ENCODE measurements at places on chromosomes 3 and 15.

DNA sequence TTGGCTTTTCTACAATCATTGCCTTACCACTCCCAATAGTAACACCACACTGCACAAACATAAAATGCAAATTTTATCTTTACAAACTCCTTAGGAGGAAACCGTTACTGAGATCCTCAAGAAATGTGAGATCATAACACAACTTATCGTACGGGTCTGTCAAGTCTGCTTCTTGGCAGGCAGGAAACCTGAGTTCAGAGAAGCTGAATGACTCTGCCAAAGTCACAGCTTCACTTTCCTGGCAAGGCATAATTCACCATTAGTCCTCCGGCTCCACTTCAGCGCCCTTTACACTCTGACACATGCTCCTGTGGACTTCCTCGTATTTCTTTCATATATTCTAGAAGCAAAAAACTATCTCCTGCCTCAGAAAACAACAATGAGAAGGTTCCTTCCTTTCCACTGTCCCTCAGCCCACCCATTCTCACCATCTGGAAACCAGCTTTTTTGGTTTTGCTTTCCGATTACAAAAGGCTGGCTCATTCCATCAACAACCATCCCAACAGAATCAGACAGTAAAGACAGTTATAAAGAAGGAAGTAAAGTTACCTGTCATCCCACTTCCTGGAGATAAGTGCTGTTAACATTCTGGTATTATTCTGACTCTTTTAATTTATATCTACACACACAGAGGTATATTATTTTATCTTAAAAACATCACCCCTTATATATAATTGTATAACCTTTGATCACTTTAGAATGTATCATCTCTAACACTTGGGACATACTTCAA lies 223.4 kb downstream of the STT3B start:
- DNase-seq: no peak

GRCh38 chr3:143066033-143066432 lies 53.5 kb upstream of the CHST2 start:
- no peak for DNase-seq

GRCh38 chr3:12356996-12357395 lies 68.1 kb downstream of the PPARG start:
- DNase-seq: no peak

DNA sequence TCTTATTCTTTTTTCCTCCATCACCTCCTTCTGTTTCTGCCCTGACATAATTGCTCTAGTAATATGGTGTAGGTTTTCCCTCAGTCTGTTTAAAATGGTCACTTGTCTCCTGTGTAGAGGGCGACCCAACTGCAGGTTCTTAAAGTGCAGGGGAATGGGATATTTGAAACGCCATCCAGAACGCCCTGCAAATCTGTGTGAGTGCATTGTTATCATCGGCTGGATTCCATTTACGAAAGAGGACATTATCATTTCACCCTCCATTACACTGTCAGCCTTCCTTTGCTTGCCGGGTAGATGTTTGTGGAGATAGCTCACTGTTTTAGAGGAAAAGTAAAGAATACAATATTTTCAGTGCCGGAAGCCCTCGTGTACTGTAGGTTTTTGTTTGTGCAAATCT lies 354.0 kb downstream of the LRTM1 start:
- no peak for DNase-seq

DNA sequence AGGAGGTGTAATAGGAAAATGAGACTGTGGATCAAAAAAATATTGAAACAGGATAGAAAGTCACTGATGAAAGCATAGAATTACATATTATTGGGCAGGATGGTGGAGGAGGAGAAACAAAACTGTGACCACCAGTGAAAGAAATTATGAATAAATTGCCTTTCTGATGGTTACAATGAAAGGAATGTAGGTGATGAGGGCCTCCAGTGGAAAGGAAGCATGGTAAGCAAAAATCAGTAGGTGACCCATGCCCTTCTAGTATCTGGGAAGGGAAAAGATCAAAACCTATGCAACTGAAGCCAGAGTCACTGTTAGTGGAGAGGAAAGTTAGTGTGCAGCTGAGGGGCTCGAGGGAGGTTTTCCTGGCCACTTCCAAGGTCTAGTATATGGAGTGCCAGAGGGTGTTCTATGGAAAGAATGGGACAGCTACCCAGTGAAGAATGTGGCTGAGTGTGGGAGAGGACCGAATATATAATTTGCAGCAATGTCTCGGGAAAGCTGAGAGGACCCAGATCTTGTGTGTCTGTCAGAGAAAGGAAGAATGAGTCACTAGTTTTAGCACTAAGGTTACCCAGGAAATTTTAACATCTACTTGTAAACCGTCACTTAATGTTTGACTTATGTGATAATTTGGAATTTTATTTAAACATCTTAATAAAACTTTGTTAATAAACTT lies 146.2 kb downstream of the NFKBIZ start:
- no peak for DNase-seq

DNA sequence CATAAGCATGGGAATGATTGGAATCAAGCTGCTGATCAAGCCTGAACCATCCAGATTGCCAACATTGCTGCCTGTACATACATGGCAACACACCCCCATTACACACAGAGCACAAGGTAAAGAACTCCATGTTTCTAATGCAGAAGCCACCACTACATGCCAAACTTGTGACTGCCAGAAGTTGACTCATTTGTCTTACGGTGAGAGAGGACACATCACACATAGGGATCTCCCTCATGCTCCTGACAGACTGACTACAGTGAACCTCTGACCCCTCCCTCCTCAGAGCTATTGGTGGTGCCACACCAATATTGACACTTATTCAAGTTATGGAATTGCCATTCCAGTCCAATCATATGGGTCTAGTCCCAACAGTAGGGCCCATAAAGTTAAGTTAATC lies 42.3 kb downstream of the EFHB start:
- no peak for DNase-seq

DNA sequence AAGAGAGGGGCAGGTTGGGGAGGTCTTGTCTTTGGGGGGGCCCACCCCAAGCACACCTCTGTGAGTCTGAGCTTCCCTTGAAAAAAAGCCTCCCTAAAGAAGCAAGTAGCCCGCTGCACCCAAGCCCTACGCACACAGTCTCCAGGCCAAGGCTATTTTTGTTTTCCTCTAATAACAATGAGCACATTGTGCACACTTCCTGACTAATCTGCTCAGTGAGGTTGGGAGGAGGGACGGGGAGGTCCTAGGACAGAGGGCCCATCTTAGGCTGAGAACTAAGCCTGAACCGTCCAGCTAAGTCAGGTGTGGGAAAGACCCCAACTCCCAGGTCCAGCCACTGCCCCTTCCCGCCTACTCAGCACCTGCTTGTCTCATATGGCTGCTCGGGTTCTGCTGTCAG lies 87.2 kb downstream of the HMG20A start:
- no peak for DNase-seq

DNA sequence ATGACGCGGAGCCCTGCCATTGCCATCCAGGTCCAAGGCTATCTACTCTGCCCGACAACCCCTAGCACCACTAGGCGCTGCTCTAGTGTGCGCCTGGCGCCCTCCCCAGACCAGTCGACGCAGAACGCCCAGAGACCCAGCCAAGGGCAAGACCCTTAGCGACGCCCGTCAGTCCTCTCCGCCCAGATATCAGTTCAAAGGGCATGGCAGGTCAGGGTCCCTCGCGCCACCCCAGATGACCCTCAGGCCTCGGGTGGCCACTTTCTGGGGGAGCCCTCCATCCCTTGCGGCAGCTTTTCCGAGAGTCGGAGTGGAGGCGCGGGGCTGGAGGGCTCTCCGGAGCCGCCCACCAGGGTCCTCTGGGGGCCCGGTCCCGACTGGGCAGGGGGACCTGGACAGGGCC lies 371 bp upstream of the CLSTN2 start:
- no peak for DNase-seq

GRCh38 chr3:192273001-192273696 lies 454.2 kb downstream of the FGF12 start:
- no peak for DNase-seq

GRCh38 chr3:74535281-74535680 lies 79.2 kb downstream of the CNTN3 start:
- DNase-seq: no peak

DNA sequence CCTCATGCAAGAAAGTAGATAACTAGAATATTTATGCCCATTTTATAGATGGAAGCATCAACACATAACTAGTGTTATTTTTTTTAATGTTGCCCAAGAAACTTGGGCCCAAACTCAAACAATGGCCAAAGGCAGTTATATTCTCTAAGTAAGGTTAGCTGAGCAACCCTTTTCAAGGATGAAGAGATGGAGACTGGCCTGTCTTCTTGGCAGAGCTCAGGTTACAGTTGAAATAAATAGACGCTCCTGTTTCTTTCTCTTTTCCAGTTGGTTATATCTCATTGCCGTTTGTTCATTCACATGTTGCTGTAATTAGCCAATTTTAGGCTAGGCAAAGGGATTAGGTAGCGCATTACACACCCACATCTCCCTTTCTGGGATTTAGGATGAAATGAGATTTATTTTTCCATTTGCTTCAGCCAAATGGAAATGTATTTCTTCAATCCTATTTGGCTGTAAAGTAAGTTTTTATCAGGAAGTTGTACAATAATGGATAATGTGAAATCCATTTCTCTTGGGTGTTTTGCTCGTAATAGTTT lies 93.2 kb downstream of the CMSS1 start:
- DNase-seq: no peak

DNA sequence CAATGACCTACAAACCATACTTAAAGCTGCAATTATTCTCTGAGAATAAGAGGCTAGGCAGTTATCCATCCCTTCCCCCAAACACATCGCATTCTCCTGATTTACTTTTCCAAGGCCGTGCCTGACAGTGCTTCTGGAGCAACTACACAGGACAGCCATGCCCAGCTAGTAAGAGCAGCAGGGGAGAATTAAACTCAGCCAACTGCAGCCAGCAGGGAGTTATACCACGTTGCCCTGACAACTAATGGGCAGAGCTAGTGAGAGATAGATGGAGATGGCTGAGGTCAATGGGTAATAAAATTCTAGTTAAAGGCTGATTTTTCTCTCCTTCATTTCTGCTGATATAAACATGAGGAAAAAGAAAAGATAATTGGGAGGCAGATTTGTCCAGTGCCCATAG lies 193.8 kb upstream of the PPP2R3A start:
- no peak for DNase-seq

DNA sequence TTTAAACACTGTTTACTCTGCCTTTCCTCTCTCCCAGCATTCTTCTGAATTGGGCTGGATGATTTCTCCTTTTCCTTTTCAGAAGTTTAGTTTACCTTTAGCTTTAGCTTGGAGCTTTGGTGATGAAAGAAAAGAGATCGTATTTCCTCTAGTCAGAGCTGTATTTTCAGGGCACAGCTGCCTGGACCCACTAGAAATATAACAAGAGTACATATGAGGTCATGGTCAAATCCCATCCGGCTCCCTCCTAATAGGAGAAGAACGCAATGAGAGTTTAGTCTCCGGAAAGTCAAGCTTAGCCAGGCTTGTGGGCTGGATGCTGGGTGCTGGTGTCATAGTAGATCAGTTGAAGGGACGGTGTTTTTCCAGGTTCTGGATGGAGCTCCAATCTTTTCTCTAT lies 177.1 kb upstream of the PFN2 start:
- no peak for DNase-seq

- DNase-seq: no peak
Observed at GRCh38 chr3:149401212-149401925, 23.9 kb upstream of the TM4SF1 start.

DNA sequence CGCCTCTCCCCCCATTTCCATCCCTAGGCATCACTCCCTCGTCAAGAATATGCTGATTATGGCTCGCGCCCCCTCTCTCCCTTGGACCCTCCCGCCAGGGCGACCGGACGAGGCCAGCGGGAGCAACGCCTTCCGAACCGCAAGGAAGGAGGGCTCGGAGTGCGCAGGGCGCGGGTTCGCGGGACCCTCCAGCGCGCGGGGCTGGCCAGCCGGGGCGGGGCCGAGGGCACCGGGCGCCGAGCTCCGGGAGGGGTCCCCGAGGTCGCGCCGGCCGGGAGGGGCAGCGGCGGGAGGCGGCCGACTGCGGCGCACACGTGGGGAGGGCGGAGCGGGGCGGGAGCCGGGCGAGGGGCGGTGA lies 483 bp downstream of the EHD4 start:
- no peak for DNase-seq

DNA sequence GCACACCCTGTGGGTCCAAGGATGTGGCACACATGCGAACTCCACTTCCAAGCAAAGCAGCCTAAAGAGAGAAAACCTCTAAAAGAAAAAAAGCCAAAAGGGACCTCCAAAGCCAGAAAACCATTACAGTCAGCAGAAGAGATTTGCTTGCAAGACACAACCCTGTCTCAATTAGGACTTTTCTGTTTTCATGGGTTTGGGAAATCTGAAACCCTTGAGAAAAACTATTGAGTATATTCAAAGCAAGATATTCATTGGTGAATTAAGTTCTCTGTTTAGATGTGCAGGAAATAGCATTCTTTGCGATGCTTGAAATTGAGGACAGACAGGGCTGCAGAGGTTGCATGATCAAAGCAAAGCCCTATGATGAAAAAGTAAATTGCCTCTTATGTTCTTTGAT lies 10.2 kb upstream of the LDHAL6B start:
- no peak for DNase-seq

- no peak for DNase-seq
Observed at GRCh38 chr3:178170698-178171535, 365.3 kb upstream of the KCNMB2 start.

DNA sequence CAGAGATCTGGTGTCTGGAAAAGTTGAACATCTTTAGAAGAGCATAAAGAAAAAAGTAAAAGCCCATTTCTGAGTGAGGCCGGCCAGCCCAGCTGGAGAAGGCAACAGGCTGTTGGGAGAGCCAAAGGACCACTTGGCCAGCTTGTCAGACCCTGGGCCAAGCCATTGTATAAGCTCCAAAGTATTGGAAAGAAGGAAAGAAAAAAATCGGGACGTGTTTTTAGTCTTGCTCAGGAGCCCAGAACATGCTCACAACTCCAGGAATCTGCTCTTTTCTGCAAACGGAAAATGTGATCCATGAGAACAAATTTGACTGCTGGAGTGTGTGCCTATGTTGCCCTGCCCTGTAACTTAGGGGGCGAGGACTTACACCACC lies 10.4 kb upstream of the CLPX start:
- DNase-seq: no peak

DNA sequence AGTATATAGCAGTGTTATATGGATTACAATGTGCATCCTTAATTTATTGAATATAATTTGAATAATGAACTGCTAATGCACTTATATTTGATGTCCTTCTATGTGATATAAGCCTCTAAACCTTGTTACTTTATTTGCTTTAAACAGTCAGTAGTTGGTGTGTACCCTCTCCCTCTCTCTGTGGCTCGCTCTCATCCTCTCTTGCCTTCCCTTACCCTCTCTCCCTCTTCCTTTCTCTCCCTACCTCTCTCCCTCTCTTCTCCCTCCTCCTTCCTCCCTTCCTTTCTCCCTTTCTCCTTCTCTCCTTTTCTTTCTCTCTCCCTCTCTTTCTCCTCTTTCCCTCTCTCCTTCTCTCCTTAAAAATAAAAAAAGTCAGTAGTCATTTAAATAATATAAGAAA lies 28.9 kb downstream of the MGA start:
- DNase-seq: no peak

DNA sequence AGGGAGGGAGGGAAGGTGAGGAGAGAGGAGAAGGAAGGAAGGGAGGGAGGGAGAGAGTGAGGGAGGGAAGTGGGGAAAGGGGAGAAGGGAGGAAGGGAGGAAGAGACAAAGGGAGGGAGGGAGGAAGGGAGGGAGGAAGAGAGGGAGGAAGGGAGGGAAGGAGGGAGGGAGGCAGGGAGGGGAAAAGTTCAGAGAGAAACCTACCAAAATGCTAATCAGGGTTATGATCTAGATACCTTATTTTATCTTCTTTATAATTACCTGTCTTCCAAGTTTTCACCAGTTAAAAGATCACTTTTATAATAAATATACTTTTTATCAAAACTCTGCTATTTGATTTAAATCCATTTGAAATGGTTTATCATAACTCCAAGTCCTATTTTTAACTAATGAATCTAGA lies 44.4 kb downstream of the FAM174B start:
- DNase-seq: no peak

- no peak for DNase-seq
Observed at GRCh38 chr3:122660297-122660974, 20.2 kb upstream of the PARP14 start.
